ENCODE measurements at places on chromosomes 3 and 15.
A peak's percentile ranks its signal among the peaks of the same experiment; 100 is the strongest.

DNA sequence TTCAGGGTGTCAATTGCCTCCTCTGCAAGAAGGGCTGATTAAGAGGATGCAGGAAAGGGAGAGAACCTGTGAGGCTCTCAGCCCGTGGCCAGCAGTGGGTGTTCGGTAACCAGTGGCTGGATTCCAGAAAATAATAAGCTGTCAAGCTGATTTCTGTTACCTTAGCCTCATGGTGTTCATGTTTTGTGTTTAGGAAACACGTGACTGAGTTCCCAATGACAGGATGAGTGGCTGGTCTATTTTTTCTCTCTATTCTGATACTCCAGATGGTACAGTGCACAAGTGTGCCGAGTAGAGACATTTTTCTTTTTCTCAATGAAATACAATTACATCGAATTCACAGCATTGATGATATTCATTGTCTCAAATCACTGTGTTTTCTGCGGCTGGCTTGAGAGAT, 43.6 kb downstream of the EDEM1 start:
- no peak for DNase-seq

- peak; percentile 54 for DNase-seq
Observed at GRCh38 chr15:77083381-77084160, 12.7 kb upstream of the TSPAN3 start.

GRCh38 chr15:92023965-92024364, 170.5 kb downstream of the SLCO3A1 start:
- no peak for DNase-seq

- no peak for DNase-seq
Observed at GRCh38 chr3:134625462-134625861, 25.4 kb downstream of the KY start.

GRCh38 chr15:42354824-42355223, 4.5 kb upstream of the CAPN3 start:
- DNase-seq = no peak

DNA sequence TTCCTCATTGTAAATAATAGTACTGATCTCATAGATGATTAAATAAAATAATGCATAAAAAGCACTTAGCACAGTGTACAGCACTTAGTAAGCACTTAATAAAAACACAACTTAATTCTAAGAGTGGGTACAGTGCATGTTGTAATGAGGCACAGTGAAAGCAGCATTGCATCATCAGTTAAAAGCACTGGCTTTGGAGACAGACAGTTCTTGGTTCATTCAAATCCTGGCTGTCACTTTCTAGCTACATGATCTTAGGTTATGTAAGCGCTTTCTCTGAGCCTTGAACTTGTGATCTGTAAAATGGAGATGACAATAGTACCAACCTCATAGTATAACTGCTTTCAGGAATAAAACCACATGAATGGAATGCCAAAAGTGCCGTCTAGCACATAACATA, 151.5 kb downstream of the DPH6 start:
- DNase-seq = no peak

DNA sequence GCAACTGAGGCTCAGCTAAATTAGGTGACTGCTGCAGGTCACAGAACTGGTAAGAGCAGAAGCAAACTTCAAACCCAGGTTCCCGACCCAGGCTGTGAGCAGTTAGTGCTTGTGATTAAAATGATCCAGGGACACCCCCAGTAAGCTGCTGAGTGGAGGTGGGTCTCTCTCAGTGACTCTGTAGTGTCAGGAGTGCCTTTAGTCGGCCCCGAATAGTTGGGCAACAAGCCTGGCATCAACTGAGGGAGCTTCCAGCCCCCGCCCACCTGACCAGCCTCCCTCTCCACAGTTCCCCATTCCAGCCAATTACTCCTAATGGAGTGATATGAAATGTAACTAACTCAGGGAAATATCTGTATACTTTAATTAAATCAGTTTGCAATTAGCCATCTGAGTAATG, 168.0 kb upstream of the SMAD3 start:
- no peak for DNase-seq

DNA sequence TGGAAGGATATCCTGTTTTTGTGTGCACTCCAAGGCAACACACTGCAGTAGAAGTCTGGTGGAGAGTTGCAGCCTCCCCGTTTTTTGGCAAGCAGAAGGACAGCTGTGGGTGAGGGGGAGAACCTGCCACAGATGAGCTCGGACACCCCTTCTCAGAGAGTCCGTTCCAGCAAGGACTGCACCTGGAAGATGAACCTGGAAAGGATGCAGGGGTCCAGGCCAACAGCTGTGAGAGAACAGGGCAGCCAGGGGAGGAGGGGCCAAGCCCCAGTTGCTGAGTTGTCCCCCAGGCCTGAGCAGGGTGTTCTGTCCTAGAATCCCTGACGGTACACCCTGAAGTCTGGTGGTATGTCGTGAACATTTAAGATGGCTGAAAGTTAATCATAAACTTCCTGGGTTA, 30.2 kb downstream of the ZXDC start:
- no peak for DNase-seq

GRCh38 chr15:101647251-101647650, 4.9 kb downstream of the TM2D3 start:
- no peak for DNase-seq

GRCh38 chr3:94092086-94092485, 29.2 kb downstream of the NSUN3 start:
- no peak for DNase-seq

All from stimulated activated naive CD4-positive, alpha-beta T cell (primary cell).